ENCODE measurements at places on chromosomes 4 and X. TPM values are rescaled to one million over a fixed set of nuclear protein-coding genes. Genes with fewer than 3 reads are reported as not detected.

Gene FAM47C
- not detected for total RNA-seq

Gene COL4A6
- 0.28 TPM for total RNA-seq

Gene NR3C2
- 0.26 TPM for total RNA-seq

- peaks cover 7% of the 10 kb centered on the region for H3K4me1 ChIP-seq
- no peak for DNase-seq
- no peaks in the 10 kb centered on the region for H3K27me3 ChIP-seq
- H3K36me3 ChIP-seq: no peaks in the 10 kb centered on the region
- H3K27ac ChIP-seq: peak within 1 kb of the TSS; percentile 75
These were observed at the start of gene MGST2 for GRCh38 chr4:139665690-139666529. TSS of gene MGST2 (plus strand) at chr4:139665819. CDS start at chr4:139666020, 201 bp downstream.

DNA sequence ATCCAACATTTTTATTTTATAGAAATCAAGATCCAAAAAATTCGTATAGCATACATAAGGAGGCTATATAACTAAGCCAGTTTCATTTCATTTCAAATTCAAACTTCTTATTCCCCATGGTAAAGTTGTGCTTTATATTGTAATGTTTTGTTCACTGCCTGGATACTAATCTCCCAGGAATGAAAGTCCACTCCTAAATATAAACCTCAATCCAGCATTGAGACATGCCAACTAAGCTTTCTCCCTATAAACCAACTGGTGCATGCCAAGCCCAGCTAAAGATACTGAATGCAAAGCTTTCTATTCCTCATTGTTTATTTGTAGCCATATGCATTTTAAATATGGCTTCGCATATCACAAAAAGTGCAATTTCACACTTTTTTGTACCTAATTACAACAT is 63.8 kb upstream of the INPP4B start:
- no peaks in the 10 kb centered on the region for H3K4me1 ChIP-seq
- DNase-seq: no peak
- H3K36me3 ChIP-seq: no peaks in the 10 kb centered on the region

GRCh38 chr4:37693450-37694190 is 7.4 kb upstream of the RELL1 start:
- no peaks in the 10 kb centered on the region for H3K36me3 ChIP-seq
- no peaks in the 10 kb centered on the region for H3K4me1 ChIP-seq
- no peak overlapping the region for H3K4me3 ChIP-seq

DNA sequence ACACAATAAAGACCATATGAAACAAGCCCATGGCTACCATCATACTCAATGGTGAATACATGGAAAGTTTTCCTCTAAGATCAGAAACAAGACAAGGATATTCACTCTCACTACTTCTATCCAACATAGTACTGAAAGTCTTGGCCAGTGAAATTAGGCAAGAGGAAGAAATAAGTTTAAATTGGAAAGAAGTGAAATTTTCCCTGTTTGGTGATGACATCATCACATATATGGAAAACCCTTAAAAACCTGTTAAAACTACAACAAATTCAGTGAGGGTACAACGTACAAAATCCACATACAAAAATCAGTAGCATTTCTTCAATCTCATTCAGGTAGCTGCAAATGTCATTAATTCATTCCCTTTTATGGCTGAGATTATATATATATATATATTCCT is 164.0 kb upstream of the IRS4 start:
- no peak overlapping the region for H3K4me3 ChIP-seq
- H3K27ac ChIP-seq: no peak overlapping the region
- no peak for DNase-seq
- no peaks in the 10 kb centered on the region for H3K4me1 ChIP-seq
- H3K27me3 ChIP-seq: no peaks in the 10 kb centered on the region
- no peaks in the 10 kb centered on the region for H3K36me3 ChIP-seq

GRCh38 chrX:311156-312129 is 7.2 kb downstream of the GTPBP6 start:
- H3K4me3 ChIP-seq: no peak overlapping the region
- H3K27ac ChIP-seq: no peak overlapping the region
- no peak for DNase-seq
- no peaks in the 10 kb centered on the region for H3K27me3 ChIP-seq

DNA sequence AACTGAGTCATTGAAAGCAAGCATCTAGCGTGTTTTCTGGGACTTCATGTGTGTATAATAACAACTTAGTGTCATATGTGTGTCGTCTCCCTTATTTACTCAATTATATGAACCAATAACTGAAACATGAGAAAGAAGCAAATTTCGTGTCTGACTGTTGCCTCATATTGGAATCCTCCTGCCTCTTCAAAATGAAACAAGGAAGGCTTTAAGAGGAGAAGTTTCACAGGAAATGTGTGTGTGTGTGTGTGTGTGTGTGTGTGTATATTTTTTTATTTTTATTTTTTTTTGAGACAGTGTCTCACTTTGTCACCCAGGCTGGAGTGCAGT is 145.8 kb upstream of the SFRP2 start:
- H3K36me3 ChIP-seq: no peaks in the 10 kb centered on the region
- no peak overlapping the region for H3K27ac ChIP-seq
- no peaks in the 10 kb centered on the region for H3K27me3 ChIP-seq
- H3K4me1 ChIP-seq: no peaks in the 10 kb centered on the region

DNA sequence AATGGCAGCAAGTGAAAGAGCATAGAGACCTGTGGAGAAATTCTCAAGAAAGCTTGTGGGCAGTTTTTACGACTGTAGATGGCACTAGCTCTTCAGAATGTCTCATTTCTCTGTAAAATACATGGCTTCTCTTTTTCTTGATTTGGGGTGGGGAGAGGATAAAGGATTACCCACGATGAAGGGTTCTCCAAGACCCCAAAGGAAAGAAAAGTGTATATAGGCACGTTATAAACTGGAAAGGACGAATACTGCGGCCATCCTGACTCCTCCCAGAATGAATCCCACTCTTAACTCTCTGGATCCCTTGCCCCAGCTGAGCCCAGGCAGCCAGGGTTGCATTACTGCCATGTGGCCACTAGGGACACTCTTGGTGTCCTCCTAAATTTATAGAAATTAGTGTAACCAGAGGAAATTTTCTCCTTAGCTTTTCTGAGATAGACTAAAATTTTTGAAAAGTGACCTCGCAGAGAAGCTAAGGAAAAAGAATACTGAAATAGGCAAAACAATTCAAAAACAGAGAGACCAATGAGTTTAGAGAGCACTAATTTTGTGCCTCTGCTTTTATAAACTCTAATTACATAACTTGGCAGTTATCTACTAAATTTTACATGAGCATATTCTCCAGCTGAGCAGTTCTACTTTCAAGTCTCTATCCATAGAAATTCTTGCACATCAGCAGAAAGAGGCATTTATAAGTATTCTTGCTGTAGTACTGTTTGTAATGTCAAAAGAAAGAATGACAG is 37.8 kb upstream of the PCDH19 start:
- no peak overlapping the region for H3K27ac ChIP-seq
- no peaks in the 10 kb centered on the region for H3K4me1 ChIP-seq
- DNase-seq: peak; percentile 22
- H3K27me3 ChIP-seq: no peaks in the 10 kb centered on the region
- no peaks in the 10 kb centered on the region for H3K36me3 ChIP-seq
